Substantia nigra (tissue), 51 donors: ENCODE measurements at places on chromosomes 13 and 19.

DNA sequence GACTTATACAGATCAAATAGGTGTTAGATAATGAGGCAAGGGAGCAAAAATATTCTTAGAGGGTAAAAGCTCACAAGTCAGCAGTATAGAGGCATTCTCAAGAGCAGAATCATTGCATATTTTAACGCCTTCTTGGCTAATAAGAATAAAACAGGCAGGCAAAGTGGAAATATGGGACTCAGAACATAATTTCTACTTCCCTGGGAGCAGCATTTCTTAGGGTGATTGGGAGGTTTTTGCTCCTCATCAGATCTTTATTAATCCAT, 39.6 kb downstream of the LHFPL6 start:
- no peak for DNase-seq

- no peak for DNase-seq
Measured at GRCh38 chr19:35056513-35057063, 15.1 kb downstream of the HPN start.

- no peak for DNase-seq
Measured at GRCh38 chr19:16116067-16116466, 4.4 kb downstream of the RAB8A start.

GRCh38 chr19:17479325-17479791, 9.0 kb downstream of the SLC27A1 start:
- DNase-seq, result peak; percentile 22

- DNase-seq, result no peak
Measured at GRCh38 chr19:35521124-35521743, 6.9 kb downstream of the SBSN start.

- DNase-seq, result no peak
Measured at GRCh38 chr13:48866249-48866648, 109.5 kb upstream of the FNDC3A start.

DNA sequence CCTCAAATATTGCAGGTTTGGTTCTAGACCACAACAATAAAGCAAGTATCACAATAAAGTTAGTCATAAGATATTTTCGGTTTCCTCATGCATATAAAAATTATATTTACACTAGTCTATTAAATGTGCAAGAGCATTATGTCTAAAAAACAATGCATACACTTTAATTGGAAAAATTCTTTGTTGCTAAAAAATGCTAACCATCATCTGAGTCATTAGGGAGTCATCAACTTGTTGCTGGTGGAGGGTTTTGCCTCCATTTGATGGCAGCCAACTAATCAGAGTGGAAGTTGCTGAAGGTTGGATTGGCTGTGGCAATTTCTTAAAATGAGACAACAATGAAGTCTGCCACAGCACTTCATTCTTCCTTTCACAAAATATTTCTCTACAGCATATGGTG, 422.3 kb upstream of the GPC6 start:
- DNase-seq, result no peak

DNA sequence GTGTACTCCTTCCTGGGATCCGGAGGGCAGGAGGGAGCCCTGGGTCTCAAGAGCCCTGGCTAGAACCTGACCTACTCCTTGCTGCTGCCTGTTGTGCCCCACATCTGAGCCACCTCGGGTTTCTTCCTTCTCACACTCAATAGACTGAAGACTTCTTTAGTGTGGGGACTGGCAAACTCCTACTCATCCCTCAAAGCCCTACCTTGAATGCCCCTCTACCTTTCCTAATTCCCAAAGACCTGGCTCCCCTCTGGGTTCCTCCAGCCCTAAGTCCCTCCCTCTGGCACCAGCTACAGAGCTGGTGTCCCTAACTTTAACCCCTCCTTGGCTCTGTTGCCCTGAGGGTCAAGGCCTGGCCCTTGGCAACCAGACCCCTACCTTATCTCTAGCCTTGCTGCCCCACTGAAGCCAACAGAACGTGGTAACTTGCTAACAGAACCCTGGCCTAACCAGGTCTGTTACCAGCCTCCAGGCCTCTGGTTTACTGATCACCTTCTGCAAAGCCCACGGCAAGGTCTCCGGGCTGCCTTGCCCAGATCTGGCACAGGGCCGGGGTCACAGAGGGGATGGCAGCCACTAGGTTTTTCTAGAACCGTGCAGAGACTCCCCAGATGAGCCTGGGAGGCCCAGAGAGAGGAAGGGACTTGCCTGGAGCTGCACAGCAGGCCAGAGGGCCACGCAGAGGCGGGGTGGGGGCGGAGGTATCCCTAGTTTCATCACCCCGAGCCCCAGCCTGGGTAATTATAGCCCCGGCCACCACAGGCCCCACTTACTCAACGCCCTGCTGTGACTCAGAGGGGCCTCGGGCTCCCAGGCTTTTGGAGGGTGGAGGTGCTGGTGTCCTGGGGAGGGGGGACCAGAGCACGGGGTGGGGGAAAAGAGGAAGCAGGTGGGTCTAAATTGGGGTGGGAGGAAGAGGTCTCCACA, 15.3 kb downstream of the ZBTB7A start:
- DNase-seq, result no peak

DNA sequence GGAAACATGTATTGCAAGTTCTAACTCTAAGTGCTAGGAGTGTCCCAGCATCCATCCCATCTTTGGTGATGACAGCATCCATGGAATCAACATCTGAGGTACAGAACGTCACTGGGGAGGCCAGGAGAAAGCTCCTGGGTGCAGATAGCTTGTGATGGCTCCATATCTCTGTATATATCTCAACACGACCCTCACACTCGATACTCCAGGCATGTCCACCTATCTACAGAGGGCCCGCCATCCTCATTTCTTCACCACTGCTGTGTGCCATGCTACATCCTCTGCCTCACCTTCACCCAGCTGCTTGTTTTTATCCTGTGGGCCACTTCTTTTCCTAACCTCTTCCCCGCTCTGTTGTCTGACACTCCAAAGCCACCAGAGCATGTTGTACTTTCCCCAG, 100.4 kb upstream of the SERP2 start:
- no peak for DNase-seq
